ENCODE measurements at places on chromosomes 13 and 19.

DNA sequence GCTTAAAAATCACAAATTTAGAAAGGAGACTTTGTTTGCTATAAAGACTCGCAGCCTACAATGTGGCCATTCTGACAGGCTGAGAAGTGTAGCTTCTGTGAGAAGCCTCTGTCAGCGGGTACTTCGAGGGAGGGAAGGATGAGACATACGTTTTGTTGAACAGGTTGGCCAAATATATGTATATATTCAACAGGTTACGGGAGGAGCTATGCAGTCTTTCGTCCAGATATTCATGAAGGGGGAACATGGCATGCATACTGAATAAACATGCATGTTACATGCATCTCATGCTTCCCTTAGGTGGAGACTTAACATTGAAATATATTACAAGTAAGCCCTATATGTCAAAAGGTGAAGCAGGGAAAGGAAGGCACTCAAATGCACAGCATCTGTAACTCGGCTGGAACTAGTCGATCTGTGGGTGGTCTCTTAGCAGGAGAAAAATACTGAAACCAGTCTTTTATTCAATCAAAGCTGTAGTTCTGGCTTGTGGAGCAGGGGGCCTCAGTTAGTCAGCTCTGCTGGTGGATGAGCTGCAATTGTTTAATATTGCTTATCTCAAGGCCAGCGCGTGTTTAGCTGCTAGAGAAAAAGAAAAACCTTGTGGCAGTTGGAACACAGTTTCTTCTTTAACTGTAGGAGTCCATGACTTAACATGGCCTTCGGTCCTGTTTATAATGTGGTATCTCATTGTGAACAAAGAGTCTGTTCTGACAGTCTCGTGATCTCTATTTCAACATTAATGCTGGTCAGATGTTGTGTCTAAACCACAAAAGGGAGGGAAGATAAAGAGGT, 94.3 kb downstream of the FAM216B start:
- no peak for DNase-seq

GRCh38 chr19:33606556-33606955, 15.2 kb upstream of the CHST8 start:
- DNase-seq, result no peak

DNA sequence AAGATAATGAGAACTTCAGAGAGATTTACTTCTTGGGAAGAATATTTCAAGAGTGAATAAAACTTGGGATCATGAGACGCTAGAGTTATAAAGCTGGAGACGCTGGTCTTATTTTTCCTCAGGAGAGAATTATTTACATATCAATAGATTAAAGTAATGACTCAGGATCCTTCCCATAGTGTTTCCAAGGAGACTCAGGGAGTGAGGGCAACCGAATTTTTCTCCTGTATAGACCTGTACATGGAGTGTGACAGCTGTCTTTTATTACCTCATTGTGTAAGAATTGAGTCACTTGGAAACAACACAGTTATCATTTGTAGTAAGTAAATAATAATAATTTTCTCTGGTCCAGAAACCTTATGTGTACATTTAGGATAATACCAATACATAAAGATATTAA, 1905.5 kb downstream of the OLFM4 start:
- no peak for DNase-seq

- no peak for DNase-seq
Measured at GRCh38 chr13:79312340-79312855, 93.7 kb downstream of the RBM26 start.

- no peak for DNase-seq
Measured at GRCh38 chr19:2449019-2449418, 7.7 kb downstream of the LMNB2 start.

- DNase-seq, result no peak
Measured at GRCh38 chr19:17183858-17184321, 31.3 kb upstream of the USE1 start.

GRCh38 chr19:30790056-30790680, 418.0 kb downstream of the ZNF536 start:
- DNase-seq, result no peak

- peak; percentile 20 for DNase-seq
Measured at GRCh38 chr19:49552749-49553148, 24.9 kb downstream of the RCN3 start.

- no peak for DNase-seq
Measured at GRCh38 chr19:5590151-5590864, 22.6 kb upstream of the TINCR start.

DNA sequence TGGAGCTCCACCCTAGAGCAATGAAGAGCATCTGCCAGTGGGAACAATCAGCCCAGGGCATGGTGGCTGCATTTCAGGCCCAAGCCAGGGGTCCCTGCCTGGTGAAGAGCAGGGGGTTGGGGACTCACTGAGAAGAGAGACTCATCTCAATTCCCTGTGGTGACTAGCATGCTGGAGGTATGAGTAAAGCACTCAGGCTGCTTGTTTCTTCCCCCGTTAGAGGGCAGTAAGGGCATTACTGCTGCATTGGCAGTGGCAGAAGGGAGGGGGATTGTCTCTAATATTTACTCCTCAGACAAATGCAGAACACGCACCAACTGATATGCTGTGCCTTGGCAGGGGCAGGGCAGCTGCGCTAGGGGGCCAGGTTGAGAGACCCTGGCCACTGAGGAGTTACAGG, 329.1 kb downstream of the SLITRK5 start:
- DNase-seq, result no peak

DNA sequence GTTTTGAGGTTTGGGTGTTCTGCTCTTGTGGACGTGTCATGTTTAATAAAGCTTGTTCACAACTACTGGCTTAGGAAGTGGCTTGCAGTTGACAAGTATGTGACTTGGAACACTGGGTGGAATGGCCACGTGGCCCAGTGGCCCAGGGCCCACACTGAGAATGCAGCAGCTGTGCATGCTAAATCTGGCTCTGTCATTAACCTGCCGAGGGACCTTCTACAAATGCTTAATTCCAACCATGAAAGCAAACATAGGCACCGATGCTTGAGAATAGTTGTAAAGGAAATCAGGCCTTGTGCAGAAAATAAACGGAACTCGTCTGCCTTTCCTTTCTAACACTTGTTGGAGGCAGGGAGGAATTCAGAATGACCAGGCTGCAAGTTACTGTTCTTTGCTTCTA, 11.6 kb upstream of the CLDN10 start:
- DNase-seq, result no peak

DNA sequence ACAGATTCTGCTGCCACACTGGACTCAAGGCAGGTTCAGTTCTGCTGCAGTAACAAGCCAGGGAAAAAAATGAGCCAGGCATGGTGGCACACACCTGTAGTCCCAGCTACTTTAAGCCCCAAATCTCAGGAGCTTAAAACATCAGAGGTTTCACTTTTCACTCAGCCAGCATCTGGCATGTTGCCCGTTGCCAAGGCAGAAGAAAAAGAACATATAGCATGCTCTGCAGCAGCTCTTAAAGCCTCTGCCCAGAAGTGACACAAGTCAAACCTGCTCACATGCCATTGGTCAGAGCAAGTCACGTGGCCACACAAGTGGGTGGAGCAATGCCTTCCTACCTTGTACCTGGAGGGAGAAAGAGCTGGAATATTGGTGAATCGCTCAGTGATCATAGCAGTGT, 14.7 kb upstream of the ADGRE5 start:
- DNase-seq, result peak; percentile 87

DNA sequence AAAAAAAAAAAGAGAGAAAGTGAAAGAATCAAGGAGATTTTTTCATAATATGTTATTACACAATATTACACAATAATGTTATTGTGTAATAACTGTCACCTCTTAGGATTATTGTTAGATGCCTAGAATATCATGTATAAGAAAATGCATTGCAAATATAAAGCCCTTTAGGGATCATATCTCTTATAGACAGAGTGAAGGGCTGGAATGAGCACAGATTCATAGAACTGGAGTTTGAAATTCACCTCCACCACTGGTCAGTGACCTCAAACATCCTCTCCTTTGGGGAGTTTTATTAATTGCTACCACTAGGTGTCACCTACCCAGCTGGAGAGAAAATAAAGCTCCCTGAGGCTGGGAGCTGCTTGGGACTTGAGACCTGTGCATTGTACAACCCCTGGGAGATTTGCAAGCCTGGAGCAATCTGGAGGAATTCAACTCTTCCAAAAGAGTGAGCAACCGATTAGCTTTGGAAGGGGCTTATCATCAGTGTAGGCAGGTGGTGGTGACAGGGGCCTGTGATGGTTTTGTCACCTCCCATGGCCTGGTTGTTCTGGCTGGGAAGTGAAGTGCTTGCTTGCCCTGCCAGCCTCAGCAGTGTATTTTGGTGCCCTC, 30.3 kb upstream of the FRY start:
- no peak for DNase-seq

DNA sequence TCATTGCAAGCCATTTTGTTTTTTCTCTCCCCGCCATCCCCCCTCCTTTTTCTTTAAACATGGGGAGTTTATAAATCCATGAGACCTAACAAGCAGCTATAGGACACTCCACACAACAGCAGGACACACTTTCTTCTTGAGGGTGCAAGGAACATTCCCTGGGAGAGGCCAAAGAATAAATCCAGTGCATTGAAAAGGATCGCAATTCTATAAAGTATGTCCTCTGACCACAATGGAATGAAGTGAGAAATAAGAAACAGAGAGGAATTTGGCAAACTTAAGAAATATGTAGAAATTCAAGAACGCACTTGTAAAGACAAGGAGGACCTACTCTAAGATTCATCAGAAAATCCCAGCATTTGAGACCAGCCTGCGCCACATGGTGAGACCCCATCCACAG, 11.9 kb downstream of the KLF2 start:
- DNase-seq, result no peak

GRCh38 chr13:35987572-35988513, 143.3 kb downstream of the DCLK1 start:
- no peak for DNase-seq

GRCh38 chr13:64817691-64818090, 2412.4 kb downstream of the PCDH9 start:
- no peak for DNase-seq

DNA sequence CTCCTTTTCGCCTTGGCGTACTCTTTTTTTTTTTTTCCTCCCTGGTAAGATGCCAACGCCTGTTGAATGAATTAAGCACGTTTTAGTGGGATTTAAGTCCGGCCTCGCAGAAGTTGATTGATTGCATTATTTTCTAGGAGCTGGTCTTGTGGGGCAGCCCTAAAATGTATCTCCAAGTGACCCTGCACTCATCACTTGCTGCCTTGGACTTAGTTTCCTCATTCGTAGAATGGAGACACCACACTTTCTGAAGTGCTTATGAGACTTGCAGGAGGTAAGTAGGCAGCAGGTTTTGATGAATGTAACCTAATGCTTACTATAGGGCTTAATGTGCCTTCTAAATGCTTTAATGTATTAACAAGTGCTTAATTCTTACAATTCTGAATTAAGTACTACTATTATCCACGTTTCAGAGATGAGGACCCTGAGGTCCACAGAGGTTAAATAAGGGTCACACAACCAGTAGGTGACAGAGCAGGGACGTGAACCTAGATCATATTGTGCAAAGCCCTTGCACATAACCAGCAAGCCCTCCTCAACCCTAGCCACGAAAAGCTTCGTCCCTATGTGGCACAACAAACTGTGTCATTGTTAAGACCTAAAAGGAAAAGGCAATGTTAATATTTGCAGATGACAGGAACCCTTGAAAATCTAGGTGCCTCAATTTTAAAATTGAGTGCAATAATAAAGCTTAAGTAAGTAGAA, 514 bp upstream of the ARGLU1 start:
- DNase-seq, result no peak

GRCh38 chr19:405121-405965, 3.6 kb downstream of the C2CD4C start:
- no peak for DNase-seq

DNA sequence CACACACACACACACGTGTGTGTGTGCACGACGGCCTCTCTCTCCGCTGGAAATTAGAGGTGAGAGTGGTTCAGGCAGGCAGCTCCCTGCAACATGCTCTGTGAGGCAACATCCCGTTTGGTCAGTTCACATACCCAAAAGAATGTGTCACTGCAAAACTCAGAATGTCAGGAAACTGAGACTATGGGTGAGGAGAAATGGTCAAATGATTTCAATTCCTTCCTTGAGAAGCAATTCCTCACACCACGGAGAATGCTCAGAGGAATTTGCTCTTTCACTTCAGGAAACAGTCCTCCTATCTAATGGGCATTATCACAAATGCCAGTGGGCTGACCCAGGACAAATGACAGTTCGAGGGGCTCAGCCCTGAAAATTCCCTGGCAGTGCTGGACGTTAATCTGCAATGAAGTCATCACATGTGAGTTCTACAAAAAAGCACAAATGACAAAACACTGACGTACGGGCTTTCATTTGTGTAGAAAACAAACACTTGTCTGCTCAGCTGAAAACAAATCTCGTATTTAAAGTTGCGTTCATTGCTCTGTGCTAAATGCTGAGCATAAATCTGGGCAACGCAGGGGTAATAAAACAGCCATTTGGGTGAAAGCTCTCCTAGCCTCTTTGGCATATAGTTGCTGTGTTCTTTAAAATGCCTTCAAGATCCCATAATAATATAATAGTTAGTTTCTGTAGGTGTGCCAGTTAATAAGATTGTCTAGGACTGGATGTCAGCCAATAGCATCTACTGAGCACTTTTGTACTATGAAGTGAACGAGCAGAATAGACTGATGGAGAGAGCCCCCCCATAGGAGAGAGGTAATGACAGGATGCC, 18.6 kb upstream of the LATS2 start:
- no peak for DNase-seq

- no peak for DNase-seq
Measured at GRCh38 chr19:46137915-46138473, 10.0 kb upstream of the IGFL2 start.

- DNase-seq, result no peak
Measured at GRCh38 chr13:112779856-112780604, 90.2 kb downstream of the ATP11A start.

DNA sequence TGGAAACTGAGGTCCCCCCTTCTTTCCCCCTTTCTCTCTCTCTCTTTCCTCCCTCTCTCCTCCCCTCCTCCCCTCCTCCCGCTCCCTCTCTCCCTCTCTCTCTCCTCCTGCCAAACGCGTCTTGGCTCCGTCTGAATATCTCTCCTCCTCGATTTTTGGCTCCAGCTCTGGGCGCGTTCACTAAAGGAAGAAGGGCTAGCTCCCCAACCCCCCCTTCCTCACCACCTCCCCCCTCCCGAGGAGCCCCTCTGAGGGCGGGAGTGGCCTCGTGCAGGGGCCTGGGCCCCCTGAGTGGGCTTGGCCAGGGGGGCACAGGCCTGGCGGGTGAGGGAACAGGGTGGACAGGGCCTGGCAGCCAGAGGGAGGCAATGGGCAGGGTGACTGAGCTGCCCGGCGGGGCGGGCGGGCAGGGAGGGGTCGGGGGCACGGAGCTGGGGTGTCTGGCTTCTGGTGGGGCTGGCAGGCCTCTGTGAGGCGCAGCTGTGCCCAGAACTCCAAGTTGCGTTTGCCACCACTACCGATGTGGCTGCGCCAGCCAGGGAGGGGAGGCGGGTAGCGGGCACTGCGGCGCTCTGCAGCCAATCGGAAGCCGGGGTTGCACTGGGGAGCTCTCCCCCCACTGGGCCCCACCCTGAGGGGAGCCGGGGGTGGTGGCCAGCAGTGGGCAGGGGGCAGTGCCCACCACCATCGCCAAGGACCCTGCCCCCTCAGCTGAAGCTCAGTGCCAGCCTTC, 7.1 kb downstream of the NFIX start:
- no peak for DNase-seq

GRCh38 chr19:50607874-50608785, 31.6 kb downstream of the SYT3 start:
- DNase-seq, result peak; percentile 22

Measured in T-helper 9 cell (primary cell).